ENCODE measurements at places on chromosomes 2 and 18.

- DNase-seq: no peak
These were observed 50.7 kb downstream of the STRN start for GRCh38 chr2:36915627-36916026.

- DNase-seq: no peak
These were observed 4.2 kb upstream of the EN1 start for GRCh38 chr2:118851650-118852049.

DNA sequence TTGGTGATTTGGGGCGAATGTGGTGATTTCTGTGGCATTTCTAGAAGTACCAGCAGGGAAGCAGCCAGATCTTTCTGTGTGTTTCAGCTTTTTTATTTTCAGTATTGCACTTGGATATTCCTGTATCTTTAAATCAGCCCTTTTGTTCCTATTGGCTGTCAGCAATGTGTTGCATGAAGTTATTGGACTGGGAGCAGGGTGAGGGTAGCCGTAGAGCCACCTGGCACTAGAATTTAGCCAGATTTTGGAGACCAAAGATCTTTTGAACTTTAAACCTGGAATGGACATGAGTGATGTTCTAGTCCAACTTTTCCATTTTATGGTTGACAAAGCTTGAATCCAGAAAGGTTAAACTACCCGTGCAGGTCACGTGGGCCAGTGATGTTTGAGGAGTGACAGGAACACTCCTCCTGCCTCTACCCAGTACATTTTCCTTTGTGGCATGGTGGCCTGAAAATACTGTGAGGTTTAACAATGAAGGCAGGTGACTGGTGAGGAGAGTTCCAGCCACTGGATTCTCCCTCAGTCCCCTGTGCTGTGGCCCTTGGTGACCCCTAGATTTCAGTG lies 122.3 kb downstream of the NEDD4L start:
- no peak for DNase-seq

- no peak for DNase-seq
These were observed 38.2 kb downstream of the NHEJ1 start for GRCh38 chr2:219122202-219122980.

DNA sequence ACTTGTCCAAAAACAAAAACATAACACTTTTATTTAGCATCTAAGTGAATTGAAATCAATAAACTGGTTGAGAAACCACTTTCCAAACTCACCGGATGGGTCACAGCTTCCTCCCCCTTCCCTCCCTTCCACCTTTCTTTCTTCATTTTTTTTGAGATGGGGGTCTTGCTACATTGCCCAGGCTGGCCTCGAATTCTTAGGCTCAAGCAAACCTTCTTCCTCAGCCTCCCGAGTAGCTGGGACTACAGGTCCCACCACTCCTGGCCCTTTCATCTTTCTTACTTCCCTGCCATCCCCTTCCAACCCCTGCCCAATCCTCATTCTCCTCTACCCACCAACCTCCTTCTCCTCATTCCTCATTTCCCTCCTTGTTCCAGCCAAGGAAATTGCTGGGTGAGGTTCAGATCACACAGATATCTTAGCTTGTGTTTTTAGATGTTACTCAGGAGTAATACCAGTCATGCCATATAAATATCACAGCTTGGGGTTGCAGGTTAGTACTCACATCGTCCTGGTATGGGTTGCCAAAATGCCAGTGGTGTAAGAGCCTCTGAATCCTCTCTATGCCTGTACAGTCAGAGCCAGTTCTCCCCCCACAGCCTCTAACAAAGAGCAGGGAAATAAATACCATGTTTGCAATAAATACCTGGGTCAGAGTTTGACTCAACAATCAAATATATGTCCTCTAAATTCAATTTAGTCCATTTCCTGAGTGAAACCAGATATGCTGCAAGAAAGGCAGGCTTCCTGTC lies 132.7 kb upstream of the NDUFV2 start:
- DNase-seq: peak; percentile 67

DNA sequence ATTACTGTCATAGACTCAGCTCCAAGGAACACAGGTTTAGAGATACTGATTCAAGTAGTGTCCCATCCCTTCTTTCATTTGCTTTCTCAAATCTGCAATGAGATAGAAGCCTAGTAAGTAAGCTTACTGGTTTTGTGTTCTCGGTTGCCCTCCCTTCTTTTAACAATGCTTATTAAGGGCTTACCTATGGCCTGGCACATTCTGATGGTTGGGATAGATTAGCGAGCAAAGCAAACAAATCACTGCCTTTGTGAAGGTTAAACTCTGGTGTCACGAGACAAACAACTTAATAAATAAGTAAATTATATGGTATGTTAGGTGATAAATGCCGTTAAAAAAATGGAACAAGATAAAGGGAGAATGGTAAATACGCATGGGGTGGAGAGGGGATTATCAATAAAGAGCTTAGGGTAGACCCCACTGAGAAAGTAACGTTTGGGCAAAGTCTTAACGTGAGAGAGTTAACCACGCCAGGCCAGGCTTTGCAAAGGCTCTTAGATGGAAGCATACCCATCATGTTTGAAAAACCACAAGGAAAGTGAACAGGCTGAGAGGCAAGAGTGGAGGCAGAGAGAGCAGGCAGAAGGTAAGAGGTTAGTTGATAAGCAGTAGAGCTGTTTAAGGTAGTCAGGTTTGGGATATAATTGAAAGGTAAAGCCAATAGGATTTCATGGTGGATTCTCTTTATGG lies 31.0 kb downstream of the EIF2AK3 start:
- DNase-seq: peak; percentile 15

- peak; percentile 80 for DNase-seq
These were observed 652.0 kb downstream of the PLCL1 start for GRCh38 chr2:198456418-198456817.

DNA sequence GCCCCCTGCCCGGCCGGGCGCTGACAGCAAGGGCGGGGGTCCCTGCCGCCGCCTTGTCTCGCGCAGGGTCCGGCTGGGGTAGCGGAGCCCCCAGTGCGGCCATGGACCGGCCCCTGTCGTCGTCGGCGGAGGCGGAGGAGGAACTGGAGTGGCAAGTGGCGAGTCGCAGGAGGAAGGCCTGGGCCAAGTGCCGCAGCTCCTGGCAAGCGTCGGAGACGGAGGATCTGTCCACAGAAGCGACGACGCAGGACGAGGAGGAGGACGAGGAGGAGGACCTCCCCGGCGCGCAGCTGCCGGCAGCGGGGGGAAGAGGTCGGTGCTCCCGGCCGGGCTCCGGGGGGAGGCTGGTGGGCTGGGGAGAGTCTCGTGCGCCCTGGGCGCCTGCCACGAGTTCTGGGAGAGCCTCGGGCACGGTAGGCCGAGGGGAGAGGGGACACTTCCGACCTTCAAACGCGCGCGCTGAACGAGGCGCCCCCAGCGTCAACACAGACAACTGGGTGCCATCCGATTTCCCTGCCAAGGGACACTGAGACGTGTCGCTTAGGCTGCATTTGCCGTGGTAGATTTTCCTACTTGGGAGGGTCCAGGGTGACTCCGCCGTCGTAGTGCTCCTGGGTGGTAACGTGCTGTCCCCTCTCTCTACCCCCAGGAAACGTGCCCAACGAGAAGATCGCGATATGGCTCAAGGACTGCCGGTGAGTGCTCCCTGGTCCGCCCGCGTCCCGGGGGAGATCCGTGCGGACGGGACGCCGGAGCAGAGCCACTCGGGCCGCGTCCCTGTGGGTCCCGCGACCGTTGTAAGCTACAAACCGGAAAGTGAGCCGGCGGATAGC lies 652 bp downstream of the ITPRID2 start:
- peak; percentile 48 for DNase-seq

GRCh38 chr18:10269261-10269660 lies 185.2 kb upstream of the APCDD1 start:
- no peak for DNase-seq

GRCh38 chr2:177348733-177349693 lies 43.6 kb upstream of the AGPS start:
- no peak for DNase-seq

GRCh38 chr2:206823178-206823577 lies 57.8 kb downstream of the FASTKD2 start:
- DNase-seq: no peak

GRCh38 chr2:168521053-168521741 lies 65.1 kb downstream of the CERS6 start:
- peak; percentile 28 for DNase-seq

GRCh38 chr2:158569284-158569683 lies 112.5 kb downstream of the PKP4 start:
- DNase-seq: no peak

DNA sequence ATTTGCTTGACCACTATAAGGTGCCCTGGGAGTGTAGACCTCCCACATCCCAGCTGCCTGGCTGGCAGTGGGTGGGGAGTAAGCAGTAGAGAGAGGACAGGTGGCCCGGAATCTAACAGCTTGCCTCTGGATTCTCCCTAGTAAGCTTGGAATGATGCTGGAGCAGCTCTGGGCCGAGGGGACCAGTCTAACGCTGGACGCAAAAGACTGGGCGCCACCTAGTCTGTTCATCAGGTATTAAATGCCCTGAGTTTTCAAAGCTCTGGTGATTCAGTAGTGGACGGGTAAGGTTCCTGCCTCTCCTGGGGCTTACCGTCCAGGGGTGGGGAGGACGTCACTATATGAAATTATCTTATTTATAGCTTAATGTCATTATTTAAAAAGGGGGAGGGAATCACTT lies 648 bp upstream of the LYPD6B start:
- DNase-seq: no peak

DNA sequence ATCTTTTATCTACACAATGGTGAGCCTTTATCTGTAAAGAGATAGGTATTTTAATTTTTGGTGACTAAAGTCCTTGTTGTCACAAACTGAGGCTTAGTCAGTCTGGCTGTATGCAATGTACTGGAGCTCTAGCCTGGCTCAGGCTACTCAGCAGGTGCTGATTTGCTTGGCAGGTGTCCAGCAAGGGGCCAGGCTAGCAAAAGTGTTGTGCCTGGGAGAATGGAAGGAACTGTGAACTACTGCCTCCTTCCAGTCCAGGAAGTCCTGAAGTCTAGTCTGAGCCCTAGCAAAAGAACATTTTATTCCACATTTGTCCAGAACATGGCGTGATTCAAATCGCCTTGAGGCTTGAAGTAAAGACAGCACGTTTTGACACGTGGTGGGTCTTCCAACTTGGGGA lies 260.5 kb downstream of the CCDC85A start:
- no peak for DNase-seq

GRCh38 chr2:10501451-10501961 lies 53.4 kb upstream of the ODC1 start:
- DNase-seq: no peak

GRCh38 chr2:127006962-127007361 lies 100.0 kb downstream of the BIN1 start:
- DNase-seq: no peak

GRCh38 chr2:152635635-152636298 lies 81.5 kb downstream of the PRPF40A start:
- peak; percentile 59 for DNase-seq

GRCh38 chr2:177735318-177735803 lies 337.2 kb downstream of the PDE11A start:
- DNase-seq: no peak

DNA sequence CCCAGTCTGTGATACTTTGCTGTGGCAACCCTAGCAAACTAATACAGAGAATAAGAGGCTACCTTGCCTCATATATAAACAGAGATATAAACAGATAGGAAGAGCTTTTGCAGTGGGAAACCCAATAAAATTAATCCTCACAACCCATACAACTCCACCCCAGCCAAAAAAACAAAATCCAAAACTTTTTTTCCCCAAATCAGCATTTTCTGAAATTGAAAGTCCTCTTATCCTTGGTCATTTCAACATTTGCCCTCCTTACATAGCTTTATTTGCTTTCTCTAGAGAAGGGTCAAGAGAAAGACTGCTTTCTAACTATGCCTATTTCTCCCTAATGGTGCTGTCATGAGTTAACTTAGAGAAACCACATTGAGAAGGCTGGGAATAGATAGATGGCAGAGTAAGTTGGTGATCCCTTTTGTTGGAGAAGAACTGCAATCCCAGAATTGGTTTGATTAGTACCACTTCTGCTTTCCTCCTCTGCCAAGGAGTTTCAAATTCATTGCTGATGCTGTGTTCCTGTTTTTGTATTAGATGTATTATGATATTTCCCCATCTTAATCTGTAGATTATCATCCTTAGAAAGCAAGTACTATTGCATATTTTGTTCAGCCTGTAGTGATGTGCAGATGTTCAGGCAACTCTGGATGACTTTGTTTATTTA lies 76.5 kb upstream of the B3GNT2 start:
- DNase-seq: no peak

DNA sequence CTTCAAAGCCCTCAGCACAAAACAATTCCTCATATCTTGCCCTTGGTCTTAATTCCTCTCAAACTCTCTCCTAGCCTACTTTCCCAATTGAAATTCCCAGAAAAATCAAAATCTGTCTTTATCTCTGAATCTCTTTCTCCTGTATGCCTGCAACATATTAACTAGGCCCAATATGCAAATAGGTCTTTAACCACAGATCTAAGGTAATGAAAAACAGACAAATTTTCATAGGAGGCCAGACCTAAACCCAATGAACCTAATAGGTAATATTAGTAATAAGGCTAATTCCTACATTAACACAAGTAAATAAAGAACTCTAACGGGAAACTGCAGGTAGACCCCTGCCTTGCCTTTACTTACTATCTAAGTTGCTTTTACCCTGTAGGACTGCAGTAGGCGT lies 41.4 kb downstream of the WDR33 start:
- no peak for DNase-seq

DNA sequence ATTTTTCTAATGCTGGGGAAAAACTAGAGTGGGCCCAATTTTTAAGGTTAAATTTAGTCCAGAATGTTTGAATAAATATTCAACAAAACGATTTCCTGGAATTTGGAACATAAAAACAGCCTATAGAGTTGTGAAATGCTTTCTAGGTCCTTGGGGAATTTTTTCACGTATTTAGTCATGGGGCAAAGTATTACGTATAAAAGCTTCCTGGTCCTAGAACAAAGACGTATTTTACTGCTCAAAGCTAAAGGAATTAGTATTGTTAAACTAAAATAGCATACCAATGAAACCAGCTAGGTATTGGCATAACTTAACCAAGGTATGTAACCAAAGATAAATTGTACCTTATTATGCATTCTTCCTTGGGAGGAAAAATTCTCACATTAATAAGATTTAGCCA lies 1.6 kb downstream of the SESTD1 start:
- peak; percentile 69 for DNase-seq

GRCh38 chr2:96065381-96065930 lies 30.7 kb upstream of the GPAT2 start:
- no peak for DNase-seq

GRCh38 chr18:55878224-55878623 lies 290.2 kb upstream of the TCF4 start:
- no peak for DNase-seq

DNA sequence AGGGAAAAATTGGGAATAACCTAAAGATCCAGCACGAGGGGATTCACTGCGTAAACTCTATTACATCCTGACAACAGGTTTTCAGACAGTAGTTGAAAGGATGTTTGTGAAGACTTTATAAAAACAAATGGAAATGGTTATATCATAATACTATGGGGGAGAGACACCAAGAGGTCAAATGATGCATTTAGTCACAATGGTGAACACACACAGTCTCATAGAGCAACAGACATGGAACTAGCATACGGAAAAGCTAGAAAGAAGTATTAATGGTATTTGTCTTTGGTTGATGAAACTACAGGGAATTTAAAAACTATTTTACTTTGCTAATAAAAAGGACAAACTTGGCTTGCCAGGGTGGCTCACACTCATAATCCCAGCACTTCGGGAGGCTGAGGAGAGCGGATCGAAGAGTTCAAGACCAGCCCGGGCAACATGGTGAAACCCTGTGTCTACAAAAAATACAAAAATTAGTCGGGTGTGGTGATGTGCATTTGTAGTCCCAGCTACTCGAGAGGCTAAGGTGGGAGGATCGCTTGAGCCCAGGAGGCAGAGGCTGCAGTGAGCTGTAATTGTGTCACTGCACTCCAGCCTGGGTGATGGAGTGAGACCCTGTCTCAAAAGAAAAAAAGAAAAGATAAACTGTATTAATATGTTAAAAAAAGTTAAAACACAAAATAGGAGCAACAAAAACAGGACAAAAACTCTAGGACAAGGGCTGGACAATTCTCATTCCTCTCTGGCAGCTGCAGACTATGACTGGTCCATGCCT lies 94.8 kb downstream of the MYCN start:
- no peak for DNase-seq
